ENCODE measurements at places on chromosomes 3 and 15.

DNA sequence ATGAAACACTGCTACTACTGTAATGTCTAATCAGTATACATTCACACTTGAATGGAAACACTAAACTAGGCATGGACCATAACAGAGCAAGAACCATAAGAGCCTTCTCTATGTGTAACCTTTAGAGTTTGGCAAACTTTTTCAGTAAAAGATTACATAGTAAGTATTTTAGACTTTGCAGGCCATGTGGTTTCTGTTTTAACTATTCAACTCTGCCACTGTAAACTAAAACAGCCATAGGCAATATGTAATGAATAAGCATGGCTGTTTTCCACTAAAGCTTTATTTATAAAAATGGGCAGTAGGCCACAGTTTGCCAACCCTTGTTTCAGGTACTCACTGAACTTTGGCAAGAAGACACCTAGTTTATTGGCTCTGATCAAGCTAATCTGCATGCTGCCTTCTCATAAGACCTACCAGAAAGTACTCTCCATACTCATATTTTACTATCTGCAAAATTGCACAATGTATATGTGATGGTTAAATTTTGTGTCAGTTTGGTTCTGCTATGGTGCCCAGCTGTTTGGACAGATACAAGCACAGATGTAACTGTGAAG, 46.0 kb downstream of the UACA start:
- no peak overlapping the region for H3K27ac ChIP-seq
- H3K27me3 ChIP-seq, result peaks cover 1% of the 10 kb centered on the region
- H3K4me1 ChIP-seq, result no peaks in the 10 kb centered on the region
- no peak overlapping the region for H3K4me3 ChIP-seq

DNA sequence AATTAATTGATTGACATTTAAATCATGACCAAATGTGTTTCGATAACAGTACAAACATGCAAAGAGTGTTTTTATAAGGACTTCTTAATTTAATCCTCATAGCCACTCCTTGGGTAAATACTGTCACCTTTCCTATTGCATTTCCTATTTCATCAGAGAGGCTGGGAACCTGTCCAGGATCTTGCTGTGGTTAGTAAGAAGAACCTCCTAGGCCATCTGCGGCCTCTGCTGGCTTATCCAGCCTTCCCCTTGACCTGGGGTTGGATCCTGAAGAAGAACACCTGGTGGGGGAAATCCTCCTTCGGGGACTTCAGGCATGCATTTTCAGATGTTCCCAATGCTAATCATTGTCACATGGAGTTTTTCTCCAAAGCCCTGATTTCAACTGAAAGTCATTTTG, 25.5 kb downstream of the GLDN start:
- H3K4me3 ChIP-seq, result no peak overlapping the region
- DNase-seq, result no peak
- H3K27ac ChIP-seq, result no peak overlapping the region
- H3K4me1 ChIP-seq, result no peaks in the 10 kb centered on the region

DNA sequence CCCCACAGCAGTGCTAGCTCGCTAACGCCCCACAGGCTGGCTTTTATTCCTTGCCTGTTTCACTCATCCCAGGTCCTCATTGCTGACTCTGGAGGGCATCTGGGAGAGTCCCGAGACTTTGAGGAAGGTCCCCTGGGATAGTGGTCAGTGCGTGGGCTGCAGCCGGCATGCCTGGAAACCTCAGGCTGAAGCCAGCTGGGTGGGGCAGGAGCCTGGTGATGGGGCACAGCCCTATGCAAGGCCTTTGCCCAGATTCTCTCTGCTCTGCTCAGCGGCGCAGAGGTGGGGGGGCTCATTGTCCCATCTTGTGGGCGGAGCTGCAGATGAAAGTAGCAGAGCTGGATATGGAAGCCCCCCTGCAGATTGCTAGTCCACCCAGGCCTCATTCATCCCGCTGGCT, 55.7 kb upstream of the SMAD6 start:
- no peak overlapping the region for H3K4me3 ChIP-seq
- no peaks in the 10 kb centered on the region for H3K36me3 ChIP-seq
- H3K27ac ChIP-seq, result no peak overlapping the region
- H3K27me3 ChIP-seq, result no peaks in the 10 kb centered on the region
- DNase-seq, result no peak

GRCh38 chr3:105499961-105500360, 133.3 kb downstream of the ALCAM start:
- H3K36me3 ChIP-seq, result no peaks in the 10 kb centered on the region
- H3K27me3 ChIP-seq, result no peaks in the 10 kb centered on the region
- H3K4me3 ChIP-seq, result no peak overlapping the region

DNA sequence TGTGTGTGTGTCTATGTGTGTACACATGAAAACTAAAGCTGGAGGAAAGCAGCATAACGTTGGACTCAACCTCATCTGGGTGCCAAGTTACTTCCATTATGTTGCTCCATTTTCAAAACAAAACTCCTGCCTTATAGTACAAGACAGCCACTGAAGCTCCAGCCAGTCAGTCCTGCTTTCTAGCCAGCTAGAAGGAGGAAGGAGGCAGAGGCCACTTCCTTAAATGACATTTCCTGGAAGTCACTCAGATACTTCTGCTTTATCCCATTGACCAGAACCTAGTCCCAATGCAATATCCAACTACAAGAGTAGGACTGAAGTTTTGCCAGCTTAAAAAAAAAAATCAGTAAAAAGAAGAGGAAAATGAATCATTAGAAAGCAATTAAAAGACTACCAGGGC, 31.7 kb downstream of the CADPS start:
- H3K36me3 ChIP-seq, result no peaks in the 10 kb centered on the region
- no peak overlapping the region for H3K27ac ChIP-seq
- no peak overlapping the region for H3K4me3 ChIP-seq
- no peaks in the 10 kb centered on the region for H3K27me3 ChIP-seq
- DNase-seq, result no peak
- H3K4me1 ChIP-seq, result no peaks in the 10 kb centered on the region

DNA sequence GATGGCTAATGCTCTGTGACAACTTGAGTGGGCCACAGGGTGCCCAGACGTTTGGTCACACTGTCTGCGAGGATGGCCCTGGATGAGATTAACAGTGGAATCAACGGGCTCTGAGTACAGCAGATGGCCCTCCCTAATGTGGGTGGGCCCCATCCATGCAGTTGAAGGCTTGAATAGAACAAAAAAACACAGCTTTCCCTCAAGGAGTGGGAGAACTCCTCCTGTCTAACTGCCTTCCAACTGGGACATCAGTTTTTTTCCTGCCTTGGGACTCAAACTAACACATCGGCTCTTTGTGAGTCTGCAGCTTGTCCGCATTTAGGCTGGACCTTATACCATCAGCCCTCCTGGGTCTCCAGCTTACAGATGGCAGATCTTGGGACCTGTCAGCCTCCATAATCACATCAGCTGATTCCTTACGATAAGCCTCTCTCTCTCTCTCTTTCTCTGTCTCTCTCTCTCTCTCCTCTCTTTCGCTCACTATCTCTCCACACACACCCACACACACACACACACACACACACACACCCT, 20.8 kb downstream of the FAM174B start:
- H3K27me3 ChIP-seq, result no peaks in the 10 kb centered on the region
- no peak overlapping the region for H3K4me3 ChIP-seq
- H3K27ac ChIP-seq, result no peak overlapping the region
- no peaks in the 10 kb centered on the region for H3K4me1 ChIP-seq
- no peaks in the 10 kb centered on the region for H3K36me3 ChIP-seq

DNA sequence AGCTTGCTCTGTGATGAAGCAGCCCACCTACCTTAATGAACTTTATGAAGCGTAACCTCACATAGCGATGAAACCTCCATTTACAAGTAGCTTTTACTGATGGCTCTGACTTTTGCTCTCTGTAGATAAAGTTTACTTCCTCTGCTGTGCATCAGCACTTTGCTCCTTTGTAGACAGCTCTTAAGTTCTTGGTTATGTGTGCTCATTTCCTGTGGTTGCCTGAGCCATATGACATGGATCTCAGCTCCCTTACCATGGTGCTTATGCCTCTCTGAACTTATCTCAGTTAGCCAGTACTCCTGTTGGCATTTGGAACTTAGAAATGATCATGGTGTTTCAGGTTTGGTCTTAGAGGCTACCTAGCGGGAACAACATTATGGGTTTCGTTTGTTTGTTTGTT, 7.8 kb downstream of the MFSD1 start:
- H3K4me1 ChIP-seq, result peaks cover 17% of the 10 kb centered on the region
- H3K4me3 ChIP-seq, result no peak overlapping the region
- no peaks in the 10 kb centered on the region for H3K27me3 ChIP-seq
- peaks cover 4% of the 10 kb centered on the region for H3K36me3 ChIP-seq
- H3K27ac ChIP-seq, result peak overlapping the region; percentile 33

DNA sequence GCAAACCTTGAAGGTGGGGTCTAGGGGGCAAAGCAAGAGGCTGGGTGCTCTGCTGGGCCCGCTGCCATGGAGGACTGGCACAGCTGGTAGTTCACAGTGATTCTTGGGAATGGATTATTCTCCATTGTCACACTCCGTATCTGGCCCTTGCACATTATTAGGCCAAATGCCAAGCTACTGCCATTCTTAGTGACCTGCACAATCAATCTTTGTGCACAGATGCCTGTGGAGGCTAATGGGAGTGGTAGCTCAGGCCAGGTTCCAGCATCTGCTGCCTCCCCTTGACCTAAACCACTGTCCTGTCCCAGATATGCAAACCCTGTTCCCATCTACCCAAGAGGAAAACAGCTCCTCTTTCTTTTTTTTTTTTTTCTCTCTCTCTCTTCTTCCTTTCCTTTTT, 67.5 kb downstream of the TIPARP start:
- no peaks in the 10 kb centered on the region for H3K36me3 ChIP-seq
- no peak overlapping the region for H3K27ac ChIP-seq
- no peaks in the 10 kb centered on the region for H3K27me3 ChIP-seq
- H3K4me1 ChIP-seq, result no peaks in the 10 kb centered on the region

GRCh38 chr3:60000311-60001105, 950.7 kb upstream of the CFAP20DC start:
- no peaks in the 10 kb centered on the region for H3K4me1 ChIP-seq
- peaks cover 31% of the 10 kb centered on the region for H3K36me3 ChIP-seq
- no peak overlapping the region for H3K4me3 ChIP-seq

GRCh38 chr3:82568776-82569338, 807.4 kb upstream of the GBE1 start:
- no peaks in the 10 kb centered on the region for H3K4me1 ChIP-seq
- H3K27ac ChIP-seq, result no peak overlapping the region
- no peak overlapping the region for H3K4me3 ChIP-seq
- no peaks in the 10 kb centered on the region for H3K27me3 ChIP-seq
- no peaks in the 10 kb centered on the region for H3K36me3 ChIP-seq
- DNase-seq, result no peak

DNA sequence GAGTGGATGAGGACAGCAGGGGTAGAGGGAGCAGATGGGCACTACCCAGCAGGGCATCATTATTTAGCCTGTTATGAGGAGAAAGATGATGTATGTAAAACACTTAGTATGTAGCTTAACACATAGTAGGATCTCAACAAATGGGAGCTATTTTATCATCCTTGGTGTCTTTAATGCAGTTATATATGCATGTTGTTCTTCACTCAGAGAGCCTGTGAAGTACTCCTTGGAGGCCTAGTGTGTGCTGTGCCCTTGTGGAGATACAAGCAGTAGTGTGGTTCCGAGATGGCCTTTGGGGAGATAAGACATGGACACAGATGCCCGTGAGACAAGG, 124.2 kb downstream of the LIPC start:
- H3K36me3 ChIP-seq, result no peaks in the 10 kb centered on the region
- no peak overlapping the region for H3K27ac ChIP-seq
- no peak for DNase-seq
- peaks cover 15% of the 10 kb centered on the region for H3K4me1 ChIP-seq
- H3K27me3 ChIP-seq, result no peaks in the 10 kb centered on the region
- no peak overlapping the region for H3K4me3 ChIP-seq

DNA sequence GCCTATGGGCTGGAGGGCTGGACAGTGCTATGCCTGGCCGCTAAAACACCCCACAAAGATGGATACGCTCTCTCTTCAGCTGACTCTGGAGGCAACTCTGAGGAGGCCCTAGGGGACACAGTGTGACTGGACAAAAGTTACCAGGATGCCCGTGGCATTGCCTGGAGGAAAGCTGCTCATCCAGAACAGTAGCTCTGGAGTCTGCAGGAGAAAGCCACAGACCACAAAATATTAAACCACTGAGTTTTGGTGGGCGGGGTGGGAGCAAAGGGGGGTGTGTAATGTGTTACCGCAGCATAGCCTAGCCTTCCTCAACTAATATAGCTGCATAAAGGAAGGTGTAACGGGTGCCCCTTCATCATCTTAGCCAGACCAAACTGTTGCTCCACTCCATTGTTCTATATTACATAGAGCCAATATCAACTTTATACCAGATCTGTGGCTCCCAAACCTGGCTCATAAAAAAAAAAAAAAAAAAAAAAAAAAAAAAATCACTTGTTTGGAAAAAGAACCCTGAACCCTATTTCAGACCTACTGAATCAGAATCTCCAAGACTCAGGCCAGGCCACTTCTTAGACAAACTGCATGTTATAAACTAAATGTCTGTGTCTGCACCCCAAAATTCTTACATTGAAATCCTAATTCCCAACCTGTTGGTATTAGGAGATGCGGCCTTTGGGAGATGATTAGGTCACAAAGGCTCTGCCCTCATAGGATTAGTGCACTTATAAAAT, 132.6 kb downstream of the TNIK start:
- peaks cover 6% of the 10 kb centered on the region for H3K4me1 ChIP-seq
- DNase-seq, result peak; percentile 9
- no peak overlapping the region for H3K27ac ChIP-seq
- H3K36me3 ChIP-seq, result no peaks in the 10 kb centered on the region
- no peak overlapping the region for H3K4me3 ChIP-seq
- H3K27me3 ChIP-seq, result peaks cover 2% of the 10 kb centered on the region

DNA sequence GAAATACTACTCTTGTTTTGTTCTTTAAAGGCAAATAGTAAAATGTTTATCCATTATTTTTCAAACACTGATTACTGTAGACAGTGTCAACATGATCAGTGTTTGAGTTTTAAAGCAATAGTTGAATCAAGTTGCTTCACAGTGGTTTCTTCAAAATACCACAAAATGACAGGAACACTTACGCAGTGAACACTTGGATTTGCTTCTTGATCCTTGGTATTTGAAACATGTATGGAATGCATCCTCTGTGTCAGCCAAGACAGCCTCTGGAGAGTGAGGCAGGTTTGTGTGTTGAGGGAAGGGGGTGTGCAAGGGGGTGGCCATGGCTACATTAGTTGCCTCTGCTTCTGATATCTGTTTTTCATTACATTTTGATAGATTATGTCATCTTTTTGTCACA, 413.0 kb downstream of the RBMS3 start:
- no peak for DNase-seq
- H3K36me3 ChIP-seq, result no peaks in the 10 kb centered on the region
- no peak overlapping the region for H3K4me3 ChIP-seq
- H3K27me3 ChIP-seq, result no peaks in the 10 kb centered on the region

- no peak overlapping the region for H3K4me3 ChIP-seq
- H3K27me3 ChIP-seq, result no peaks in the 10 kb centered on the region
- H3K36me3 ChIP-seq, result no peaks in the 10 kb centered on the region
- no peak for DNase-seq
- no peaks in the 10 kb centered on the region for H3K4me1 ChIP-seq
Measured at GRCh38 chr15:69994429-69995205, 103.1 kb downstream of the TLE3 start.

Data from DND-41 (cell line).